ENCODE measurements at places on chromosomes 11 and 22.

DNA sequence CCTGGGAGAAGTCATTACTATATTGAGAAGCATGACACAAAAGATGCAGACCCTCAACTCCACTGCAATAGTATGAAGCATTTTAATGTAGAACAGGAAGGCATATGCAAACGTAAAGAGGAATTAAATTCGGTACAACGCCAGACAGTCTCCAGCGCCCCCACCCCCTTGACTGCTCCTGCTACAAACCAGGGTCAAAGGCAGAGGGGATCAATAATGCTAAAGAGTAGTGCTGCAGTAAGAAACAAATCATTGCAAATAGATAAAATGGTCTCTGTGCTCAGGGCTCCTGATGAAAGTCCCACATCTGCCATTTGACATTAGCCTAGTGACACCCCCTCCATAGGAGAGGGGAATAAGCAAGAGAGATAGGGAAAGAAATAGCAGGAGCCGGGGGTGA is 164.9 kb upstream of the BLID start:
- DNase-seq: no peak

GRCh38 chr22:24501301-24502005 is 6.3 kb downstream of the UPB1 start:
- DNase-seq: no peak

DNA sequence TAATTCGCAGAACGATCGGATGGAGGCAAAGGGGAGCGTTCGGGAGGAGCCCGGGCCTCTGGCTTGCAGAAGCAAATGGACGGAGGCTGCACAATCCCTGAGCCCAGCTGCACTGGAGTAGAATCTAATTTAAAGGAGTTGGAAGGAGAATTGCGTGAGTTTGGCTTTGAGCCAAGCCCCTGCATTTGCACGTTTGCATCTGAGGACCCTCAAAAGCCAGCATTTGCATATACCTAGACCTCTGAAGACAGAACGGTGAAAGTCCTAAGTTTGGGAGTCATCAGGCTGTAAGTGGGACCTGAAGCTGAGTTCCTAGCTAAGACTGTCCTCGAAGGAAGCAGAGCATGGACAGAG is 15.6 kb downstream of the TP53AIP1 start:
- DNase-seq: no peak

- no peak for DNase-seq
Observed at GRCh38 chr11:131467645-131468394, 97.4 kb downstream of the NTM start.

DNA sequence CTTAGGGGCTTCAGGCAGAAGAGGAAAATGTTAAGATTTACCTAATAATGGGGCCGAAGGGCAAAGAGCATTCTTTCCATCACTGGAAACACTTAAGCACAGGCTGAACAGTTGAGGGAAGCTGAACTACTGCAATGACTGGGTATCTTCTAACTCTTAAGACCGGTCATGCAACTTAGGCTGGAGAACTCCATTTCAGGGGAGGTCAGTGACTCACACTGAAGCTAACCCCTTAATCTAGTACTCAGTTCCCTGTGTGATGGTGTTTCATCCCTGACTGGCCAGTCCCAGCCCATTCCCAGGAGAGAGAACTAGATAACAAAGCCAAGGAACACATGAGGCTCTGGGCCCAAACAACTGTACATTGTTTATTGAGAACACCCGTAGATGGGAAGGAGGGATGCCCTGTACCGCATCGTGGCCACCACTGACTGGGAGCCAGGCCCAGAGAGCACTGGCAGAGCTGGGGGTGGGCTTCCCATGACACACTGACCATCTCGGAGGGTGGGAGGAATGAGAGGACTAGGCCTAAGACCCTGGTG is 10.5 kb downstream of the RPL27A start:
- no peak for DNase-seq

- no peak for DNase-seq
Observed at GRCh38 chr11:61417670-61418069, 12.1 kb downstream of the CPSF7 start.

GRCh38 chr11:72078477-72078876 is 1.9 kb downstream of the NUMA1 start:
- DNase-seq: no peak

DNA sequence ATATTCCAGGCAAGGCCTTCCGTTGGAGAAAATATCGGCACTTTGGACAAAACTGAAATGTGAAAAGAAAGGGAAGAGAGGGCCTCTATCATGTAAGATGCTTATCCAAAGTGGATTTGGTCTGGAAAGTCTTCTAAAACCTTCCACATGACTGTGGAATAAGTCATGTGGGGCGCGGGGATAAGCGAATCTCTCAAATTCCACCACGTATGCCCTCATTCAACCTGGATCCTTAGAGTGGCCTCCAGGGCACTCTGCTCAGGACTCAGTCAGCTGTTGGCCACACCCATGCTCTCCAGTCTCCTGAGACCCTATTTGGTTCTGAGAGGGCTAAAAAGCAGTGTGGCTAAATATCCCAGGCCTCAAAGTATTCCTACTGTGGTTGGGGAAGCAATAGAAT is 2.0 kb upstream of the TIMP3 start:
- no peak for DNase-seq

- no peak for DNase-seq
Observed at GRCh38 chr11:95242091-95242844, 11.3 kb upstream of the SESN3 start.

DNA sequence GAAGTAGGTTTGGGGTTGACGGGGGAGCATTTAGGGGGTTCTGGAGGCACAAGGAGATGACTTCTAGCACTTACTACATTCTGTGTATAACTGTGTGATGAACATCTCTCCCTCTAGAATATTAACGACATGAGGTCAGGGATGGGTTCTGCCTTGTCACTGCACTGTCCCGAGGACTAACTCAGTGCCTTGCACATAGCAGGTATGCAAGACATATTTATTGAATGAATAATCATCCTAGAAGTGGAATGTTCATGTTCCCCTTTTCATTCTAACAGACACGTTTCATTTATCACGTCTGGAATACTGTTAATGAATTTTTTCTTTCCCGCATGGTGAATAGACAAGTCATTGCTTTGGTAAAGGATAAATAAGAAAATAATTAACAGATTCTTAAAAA is 12.6 kb downstream of the SYT13 start:
- DNase-seq: no peak

DNA sequence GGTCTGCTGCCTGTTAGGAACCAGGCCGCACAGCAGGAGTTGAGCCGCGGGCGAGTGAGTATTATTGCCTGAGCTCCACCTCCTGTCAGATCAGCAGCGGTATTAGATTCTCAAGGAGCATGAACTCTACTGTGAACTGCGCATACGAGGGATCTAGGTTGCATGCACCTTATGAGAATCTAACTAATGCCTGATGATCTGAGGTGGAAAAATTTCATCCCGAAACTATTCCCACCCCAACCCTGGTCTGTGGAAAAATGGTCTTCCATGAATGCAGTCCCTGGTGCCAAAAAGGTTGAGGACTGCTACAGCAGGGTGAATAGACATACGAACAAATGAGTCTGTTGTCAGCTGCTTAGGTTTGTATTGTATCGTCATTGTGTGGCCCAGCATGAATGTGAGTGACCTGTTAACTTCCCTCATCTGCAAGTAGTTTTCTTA is 29.8 kb downstream of the RNF141 start:
- no peak for DNase-seq

GRCh38 chr22:17537155-17537554 is 26.1 kb upstream of the SLC25A18 start:
- no peak for DNase-seq

GRCh38 chr11:71298761-71299181 is 46.4 kb upstream of the SHANK2 start:
- no peak for DNase-seq

DNA sequence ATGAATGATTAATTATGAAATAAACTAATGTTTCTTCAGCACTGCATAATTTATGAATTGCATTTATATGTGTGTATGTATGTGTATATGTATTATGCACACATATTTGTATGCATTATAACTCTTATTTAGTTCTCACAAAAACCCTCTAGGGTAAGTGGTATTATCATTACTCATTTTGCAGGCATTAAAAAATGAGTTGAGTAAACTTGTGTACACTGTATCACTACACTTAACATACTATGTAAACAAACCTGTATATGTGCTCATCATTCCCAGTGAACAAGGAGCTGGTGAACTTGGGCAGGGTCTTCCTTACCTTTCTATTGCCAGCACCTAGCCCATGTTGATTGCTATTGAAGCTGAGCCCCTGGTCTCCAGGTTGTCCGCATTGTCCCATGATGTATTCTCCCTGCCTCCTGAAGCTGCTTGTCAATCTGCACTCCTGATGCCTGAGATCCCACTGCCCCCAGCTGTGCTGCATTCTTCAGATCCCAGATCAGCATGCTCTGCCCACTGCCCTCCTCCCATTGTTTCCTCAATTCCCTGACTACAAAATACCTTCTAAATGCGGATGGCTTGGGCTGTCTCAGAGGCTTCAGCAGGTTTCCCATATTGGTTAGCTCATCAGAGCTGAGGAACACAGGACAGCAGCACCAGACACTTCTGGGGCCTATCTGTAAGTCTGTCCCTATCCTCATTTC is 267.9 kb upstream of the SESN3 start:
- DNase-seq: no peak

GRCh38 chr22:26432619-26433311 is 3.7 kb downstream of the ASPHD2 start:
- DNase-seq: no peak

GRCh38 chr11:61642162-61642561 is 38.0 kb upstream of the DAGLA start:
- DNase-seq: no peak

DNA sequence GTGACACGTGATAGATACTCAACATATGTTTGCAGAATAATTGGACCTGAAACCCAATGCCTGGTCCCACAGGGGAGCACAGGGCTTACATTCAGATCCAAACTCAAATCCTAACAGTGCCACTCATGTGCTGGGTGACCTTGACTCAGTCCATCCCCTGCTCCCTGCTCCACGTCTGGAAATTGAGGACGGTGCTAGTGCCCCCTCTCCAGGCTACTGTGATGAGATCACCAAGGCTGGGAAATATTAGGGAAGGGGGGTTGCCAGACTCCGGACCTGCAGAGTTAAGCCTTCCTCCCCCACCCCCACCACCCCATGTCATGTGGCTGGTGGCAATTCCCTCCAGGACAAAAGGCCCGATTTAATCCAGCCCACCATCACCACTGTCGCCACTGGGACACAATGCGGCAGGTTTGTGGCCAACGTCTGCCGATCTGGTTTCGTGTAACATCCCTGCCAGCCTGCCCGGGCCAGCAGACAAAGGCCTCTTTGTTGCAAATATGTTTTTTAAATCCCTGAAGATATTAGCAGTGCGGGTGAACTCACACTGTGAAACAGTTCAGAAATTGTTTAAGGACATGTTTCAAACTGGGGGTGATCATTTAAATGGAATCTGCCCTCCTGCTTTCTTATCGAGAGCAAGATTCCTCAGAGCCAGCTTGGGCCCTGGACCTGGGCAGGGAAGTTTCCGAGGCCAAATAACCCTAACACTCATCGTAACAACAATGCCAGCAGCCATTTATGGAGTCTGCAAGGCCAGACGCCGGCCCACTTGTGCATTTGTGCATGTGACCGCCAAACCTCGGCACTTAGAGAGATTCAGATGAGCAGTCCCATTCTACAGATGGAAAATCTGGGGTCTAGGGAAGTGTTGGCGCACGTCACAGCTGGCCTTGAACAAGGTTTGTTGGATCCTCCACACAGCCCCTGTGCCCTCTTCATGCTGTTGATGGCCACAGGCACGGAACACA is 19.6 kb upstream of the MN1 start:
- DNase-seq: no peak

DNA sequence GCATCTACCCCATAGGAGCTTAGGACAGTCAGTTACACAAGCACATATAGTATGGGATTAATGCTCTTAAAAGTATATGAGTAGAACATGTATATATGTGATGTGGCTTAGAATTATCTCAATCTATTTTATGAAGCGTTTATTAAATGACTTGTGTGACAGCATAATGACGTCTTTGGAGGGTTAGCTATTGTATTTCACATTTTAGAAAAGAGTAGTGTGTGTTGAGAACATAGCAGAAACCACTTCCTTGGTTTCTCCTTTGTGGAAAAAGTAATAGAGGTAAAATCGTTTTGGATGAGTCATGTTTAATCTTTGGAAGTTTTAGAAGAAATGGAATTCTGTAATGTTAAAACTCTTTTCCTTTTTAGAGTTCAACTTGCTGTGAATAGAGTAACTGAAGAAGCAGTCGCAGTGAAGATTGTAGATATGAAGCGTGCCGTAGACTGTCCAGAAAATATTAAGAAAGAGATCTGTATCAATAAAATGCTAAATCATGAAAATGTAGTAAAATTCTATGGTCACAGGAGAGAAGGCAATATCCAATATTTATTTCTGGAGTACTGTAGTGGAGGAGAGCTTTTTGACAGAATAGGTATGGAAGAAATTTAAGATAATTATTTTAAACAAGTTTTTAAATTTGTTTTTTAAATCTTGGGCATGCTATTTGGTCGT is 2.4 kb downstream of the CHEK1 start:
- no peak for DNase-seq

DNA sequence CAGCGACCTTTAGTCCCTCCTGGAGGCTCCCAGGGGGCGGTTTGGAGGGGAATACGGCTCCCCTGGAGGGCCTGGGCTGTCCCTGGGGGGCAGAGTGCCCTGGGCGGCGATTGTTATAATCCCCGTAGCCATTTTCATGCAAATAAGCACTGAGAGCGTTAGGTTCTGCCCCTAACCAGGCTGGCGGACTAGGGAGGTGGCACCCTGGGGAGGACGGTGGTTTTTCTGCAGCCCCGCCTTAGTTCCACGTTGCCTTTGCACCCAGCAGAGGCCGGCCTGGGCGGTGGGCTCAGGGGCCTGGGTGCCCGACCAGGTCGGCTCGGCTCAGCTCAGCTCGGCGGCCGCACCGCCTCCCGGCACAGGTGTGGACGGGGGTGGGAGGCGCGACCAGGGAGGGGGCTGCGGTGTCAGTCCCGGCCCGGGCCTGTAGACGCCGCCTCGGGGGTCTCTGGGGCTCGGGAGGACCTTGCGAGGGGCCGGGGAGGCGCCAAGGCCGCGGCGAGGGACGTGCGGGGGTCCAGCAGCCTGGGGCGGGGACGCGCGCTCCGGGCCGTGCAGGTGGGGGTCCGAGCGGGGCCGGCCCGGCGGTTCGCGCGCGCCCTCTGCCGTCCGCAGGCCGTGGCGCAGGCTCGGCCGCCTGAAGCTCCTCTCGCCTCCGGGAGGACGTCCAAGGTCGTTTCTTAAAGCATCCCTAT is 2.3 kb upstream of the DUSP8 start:
- no peak for DNase-seq

- DNase-seq: no peak
Observed at GRCh38 chr22:49883294-49883640, 29.6 kb downstream of the ZBED4 start.

GRCh38 chr11:122265981-122266380 is 150.0 kb upstream of the BLID start:
- DNase-seq: no peak

- DNase-seq: no peak
Observed at GRCh38 chr11:17760102-17761029, 25.8 kb downstream of the KCNC1 start.

GRCh38 chr11:132043714-132044113 is 673.3 kb downstream of the NTM start:
- DNase-seq: no peak

- no peak for DNase-seq
Observed at GRCh38 chr11:76152741-76153570, 53.3 kb downstream of the WNT11 start.

GRCh38 chr11:57361926-57362325 is 19.0 kb downstream of the PRG3 start:
- DNase-seq: no peak

GRCh38 chr11:12749442-12749841 is 75.2 kb downstream of the TEAD1 start:
- no peak for DNase-seq
